Vagina (tissue), 2 donors: ENCODE measurements at places on chromosomes 7 and 10.

DNA sequence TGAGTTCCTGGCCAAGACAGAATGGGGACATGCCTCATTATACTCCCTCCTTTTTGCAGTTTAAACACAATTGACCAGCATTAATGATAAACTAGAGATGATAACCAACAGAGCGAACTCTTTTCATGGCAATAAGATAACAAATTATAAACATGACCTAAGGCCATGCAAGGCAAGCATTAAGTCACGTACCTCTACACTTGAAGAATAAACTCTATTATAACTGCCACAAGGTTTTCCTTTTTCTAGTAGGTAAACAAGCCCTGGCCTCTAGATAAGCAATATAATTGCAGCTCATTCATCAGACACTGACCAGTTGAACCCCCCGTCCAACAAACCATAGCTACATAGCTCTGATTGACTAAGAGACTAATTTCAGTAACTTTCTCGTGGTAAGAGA, 767.0 kb downstream of the GRM8 start:
- H3K4me3 ChIP-seq: no peak overlapping the region
- H3K4me1 ChIP-seq: no peaks in the 10 kb centered on the region
- no peaks in the 10 kb centered on the region for H3K27me3 ChIP-seq
- DNase-seq: no peak
- no peak overlapping the region for H3K27ac ChIP-seq

DNA sequence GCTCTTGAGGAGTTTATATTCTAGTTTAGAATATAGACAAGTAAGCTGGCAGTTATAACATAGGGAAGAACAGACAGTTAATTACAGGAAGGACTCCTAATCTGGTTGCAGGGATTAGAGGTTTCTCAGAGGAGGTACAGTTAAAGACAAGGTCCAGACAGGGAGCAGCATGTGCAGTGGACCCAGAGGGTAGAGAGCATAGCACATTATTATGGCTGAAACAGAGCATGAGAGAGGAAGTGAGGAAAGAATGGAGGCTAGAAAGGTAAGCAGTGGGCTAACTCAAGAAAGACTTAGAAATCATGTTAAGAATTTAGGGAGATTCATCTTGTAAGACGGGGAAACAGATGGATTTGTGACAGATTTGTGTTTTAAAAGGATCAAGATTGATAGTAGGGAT, 9.7 kb downstream of the MIOS start:
- peaks cover 12% of the 10 kb centered on the region for H3K36me3 ChIP-seq
- no peak for DNase-seq
- no peaks in the 10 kb centered on the region for H3K27me3 ChIP-seq

GRCh38 chr7:70353946-70354335, 755.7 kb downstream of the AUTS2 start:
- no peaks in the 10 kb centered on the region for H3K36me3 ChIP-seq
- no peak overlapping the region for H3K4me3 ChIP-seq
- DNase-seq: no peak
- peaks cover 31% of the 10 kb centered on the region for H3K4me1 ChIP-seq
- no peak overlapping the region for H3K27ac ChIP-seq
- H3K27me3 ChIP-seq: no peaks in the 10 kb centered on the region

DNA sequence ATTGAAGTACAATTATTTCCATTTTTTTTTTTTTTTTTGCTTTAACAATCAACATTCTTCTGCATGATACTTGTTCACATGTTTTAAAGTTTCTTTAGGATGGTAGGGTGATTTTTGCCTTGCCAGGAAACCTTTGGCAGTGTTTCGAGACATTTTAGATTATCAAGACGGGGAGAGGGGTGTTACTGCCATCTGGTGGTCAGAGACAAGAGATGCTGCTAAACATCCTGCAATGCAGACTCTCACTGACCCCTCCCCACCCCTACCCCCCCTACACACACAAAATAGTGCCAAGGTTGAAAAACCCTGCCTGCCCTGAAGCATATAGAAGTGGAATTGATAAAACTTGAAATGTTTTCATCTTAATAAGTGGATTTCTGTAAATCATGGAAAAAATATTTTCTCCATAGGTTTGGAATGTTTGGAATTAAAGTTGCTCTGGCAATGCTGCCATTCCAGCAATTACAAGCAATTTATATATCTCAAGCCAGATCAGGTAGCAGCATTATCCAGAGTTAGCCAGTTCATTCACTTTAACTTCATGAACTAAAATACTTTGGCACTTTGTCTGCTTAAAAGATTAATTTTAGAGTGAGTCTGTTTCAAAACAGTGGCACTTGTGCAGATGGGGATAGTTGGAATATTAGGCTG, 62.1 kb downstream of the SDHAF3 start:
- no peak overlapping the region for H3K27ac ChIP-seq
- no peak for DNase-seq
- no peak overlapping the region for H3K4me3 ChIP-seq
- H3K36me3 ChIP-seq: no peaks in the 10 kb centered on the region

DNA sequence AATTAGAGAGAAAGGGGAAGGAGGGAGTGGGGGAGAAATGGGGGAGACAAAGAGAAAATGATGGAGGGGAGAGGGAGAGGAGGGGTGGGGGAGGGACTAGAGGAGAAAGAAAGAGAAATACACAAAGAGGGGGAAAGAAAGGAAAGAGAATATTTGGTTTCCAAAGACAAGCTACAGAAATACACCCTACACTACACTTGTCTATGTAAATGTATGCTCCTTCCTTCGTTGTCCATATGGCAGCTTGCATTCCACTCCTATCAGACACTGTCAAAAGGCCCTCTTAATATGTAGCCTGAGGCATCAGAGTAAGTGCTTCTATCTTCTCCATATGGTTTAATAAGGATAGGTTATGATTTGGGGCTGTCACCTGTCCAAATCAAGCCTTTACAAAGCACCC, 92.8 kb upstream of the FEZF1 start:
- H3K4me1 ChIP-seq: no peaks in the 10 kb centered on the region
- no peaks in the 10 kb centered on the region for H3K36me3 ChIP-seq
- no peak for DNase-seq

DNA sequence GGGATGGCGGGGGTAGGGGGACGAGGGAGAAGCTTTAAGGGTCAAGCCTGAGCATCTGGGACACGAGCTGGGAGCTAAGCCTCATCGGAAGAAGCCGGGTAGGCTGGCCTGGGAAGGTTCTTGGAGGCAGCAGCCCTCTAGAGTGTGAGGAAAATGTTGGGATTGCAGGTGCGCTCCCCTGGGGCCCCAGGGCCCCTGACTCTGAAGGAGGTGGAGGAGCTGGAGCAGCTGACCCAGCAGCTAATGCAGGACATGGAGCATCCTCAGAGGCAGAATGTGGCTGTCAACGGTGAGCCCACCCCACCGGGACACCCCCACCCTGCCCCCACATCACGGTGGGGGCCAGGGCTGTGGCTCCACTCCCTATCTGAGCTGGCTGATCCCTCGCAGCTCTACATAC, 6.9 kb downstream of the ZYX start:
- no peak overlapping the region for H3K4me3 ChIP-seq
- H3K4me1 ChIP-seq: peaks cover 72% of the 10 kb centered on the region
- H3K27ac ChIP-seq: no peak overlapping the region
- H3K27me3 ChIP-seq: no peaks in the 10 kb centered on the region

- peaks cover 67% of the 10 kb centered on the region for H3K4me1 ChIP-seq
- no peak for DNase-seq
- no peak overlapping the region for H3K4me3 ChIP-seq
- peaks cover 7% of the 10 kb centered on the region for H3K36me3 ChIP-seq
These were observed 252.3 kb upstream of the MKLN1 start for GRCh38 chr7:131075406-131075805.

DNA sequence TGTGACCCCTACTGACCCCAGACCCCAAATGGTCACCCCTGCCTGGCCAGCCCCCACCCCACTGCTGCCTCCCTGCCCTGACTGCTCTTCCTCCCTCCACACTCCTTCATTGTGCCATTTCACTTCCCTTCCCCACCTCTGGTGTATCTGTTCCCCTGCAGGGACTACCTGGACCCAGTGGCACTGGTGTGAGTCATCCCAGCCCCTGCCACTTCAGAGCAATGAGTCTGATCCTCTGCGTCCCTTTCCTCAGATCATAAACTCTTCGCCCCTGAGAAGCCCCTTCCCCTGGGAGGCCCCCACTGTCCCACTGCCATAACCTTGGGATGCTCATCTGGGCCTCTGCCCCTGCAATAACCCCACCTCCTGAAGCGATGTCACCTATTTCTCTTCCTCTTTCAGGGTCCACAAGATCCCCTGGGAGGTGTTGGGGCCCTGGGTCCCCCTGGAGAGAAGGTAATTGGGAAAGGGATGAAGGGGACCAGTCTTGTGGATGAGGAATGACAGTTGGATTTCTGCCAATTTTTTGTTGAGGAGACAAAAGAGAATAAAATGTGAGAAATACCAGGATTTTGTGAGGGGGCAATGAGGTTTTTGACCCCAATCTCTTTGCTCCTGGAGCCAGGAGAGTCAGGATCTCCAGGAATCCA, 19.1 kb upstream of the VOPP1 start:
- no peaks in the 10 kb centered on the region for H3K4me1 ChIP-seq
- H3K4me3 ChIP-seq: no peak overlapping the region
- H3K27me3 ChIP-seq: no peaks in the 10 kb centered on the region
- H3K27ac ChIP-seq: no peak overlapping the region

GRCh38 chr7:55411844-55412243, 46.7 kb downstream of the LANCL2 start:
- H3K27me3 ChIP-seq: no peaks in the 10 kb centered on the region
- H3K36me3 ChIP-seq: no peaks in the 10 kb centered on the region
- no peak overlapping the region for H3K27ac ChIP-seq
- no peak for DNase-seq
- no peaks in the 10 kb centered on the region for H3K4me1 ChIP-seq
- H3K4me3 ChIP-seq: no peak overlapping the region

GRCh38 chr10:119536508-119537025, 6.0 kb downstream of the RGS10 start:
- H3K36me3 ChIP-seq: no peaks in the 10 kb centered on the region
- peaks cover 34% of the 10 kb centered on the region for H3K4me1 ChIP-seq
- H3K4me3 ChIP-seq: no peak overlapping the region

DNA sequence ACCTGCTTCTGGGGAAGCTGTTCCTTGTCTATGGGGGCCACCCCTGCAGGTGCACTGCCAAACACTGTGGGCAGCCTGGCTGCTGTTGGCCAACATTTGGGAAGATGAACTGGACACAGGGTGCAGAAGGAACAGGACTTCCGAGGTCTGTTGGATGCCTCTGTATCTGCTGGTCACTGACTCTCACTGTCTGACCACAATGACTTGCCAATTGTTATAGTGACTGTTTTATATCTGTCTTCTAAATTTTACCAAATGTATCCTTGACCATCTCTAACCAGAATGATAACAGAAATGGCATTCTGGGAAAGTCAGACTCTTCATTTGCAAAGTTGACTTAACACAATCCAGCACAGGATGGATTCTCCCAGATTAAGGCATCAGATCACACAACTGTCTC, 214.0 kb upstream of the PRSS58 start:
- no peaks in the 10 kb centered on the region for H3K36me3 ChIP-seq
- no peaks in the 10 kb centered on the region for H3K27me3 ChIP-seq
- H3K4me1 ChIP-seq: no peaks in the 10 kb centered on the region
- no peak overlapping the region for H3K4me3 ChIP-seq
- DNase-seq: no peak
- H3K27ac ChIP-seq: no peak overlapping the region

GRCh38 chr7:137916980-137917645, 70.3 kb upstream of the DGKI start:
- no peak overlapping the region for H3K27ac ChIP-seq
- peaks cover 20% of the 10 kb centered on the region for H3K4me1 ChIP-seq
- DNase-seq: no peak
- no peaks in the 10 kb centered on the region for H3K36me3 ChIP-seq
- H3K4me3 ChIP-seq: no peak overlapping the region
- no peaks in the 10 kb centered on the region for H3K27me3 ChIP-seq

DNA sequence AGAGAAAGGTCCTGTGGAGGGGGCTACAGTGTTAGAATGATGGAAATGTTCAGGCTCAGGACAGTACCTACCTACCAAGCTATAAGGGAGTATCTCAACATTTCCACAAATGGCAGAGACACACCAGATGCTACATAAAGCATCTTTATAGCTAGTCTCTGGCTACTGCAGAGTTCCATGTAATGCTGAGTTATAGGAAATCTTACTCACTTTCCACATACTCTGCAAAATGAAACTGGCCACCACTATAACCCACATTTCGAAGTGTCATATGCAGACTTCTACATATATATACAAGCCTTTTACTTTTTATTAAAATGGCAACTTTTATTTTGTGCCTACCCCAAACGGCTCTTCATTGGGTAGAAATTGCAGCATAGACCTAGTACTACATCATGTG, 85.5 kb downstream of the FAS start:
- no peaks in the 10 kb centered on the region for H3K27me3 ChIP-seq
- H3K27ac ChIP-seq: no peak overlapping the region
- no peak overlapping the region for H3K4me3 ChIP-seq

- no peak for DNase-seq
- no peak overlapping the region for H3K27ac ChIP-seq
- no peaks in the 10 kb centered on the region for H3K27me3 ChIP-seq
These were observed 40.4 kb downstream of the KCTD7 start for GRCh38 chr7:66669088-66669487.

DNA sequence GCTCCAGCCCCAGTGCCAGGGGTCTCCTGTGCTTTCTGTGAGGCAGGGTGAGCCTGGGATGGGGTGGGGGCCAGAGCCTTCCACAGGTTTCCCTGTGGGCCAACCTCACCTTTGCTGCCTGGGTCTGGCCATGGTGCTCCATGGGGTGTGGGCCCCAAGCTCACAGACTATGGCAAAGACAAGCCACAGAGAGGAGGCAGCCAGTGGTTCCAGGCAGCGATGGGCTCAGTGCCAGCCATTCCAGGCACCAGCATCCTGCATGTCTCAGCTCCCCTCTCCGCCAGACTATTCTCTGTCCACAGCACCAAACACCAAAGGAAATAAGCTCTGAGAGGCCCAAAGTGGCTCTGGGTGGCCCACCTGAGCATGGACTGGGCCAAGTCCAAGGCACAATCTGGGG, 133.5 kb downstream of the PTPN20 start:
- no peaks in the 10 kb centered on the region for H3K36me3 ChIP-seq
- H3K27ac ChIP-seq: no peak overlapping the region
- H3K4me3 ChIP-seq: no peak overlapping the region
- DNase-seq: no peak
- H3K4me1 ChIP-seq: peaks cover 9% of the 10 kb centered on the region
- H3K27me3 ChIP-seq: no peaks in the 10 kb centered on the region

- no peaks in the 10 kb centered on the region for H3K27me3 ChIP-seq
- H3K4me1 ChIP-seq: no peaks in the 10 kb centered on the region
- DNase-seq: no peak
These were observed 10.0 kb downstream of the DNAJC1 start for GRCh38 chr10:21993360-21994001.

DNA sequence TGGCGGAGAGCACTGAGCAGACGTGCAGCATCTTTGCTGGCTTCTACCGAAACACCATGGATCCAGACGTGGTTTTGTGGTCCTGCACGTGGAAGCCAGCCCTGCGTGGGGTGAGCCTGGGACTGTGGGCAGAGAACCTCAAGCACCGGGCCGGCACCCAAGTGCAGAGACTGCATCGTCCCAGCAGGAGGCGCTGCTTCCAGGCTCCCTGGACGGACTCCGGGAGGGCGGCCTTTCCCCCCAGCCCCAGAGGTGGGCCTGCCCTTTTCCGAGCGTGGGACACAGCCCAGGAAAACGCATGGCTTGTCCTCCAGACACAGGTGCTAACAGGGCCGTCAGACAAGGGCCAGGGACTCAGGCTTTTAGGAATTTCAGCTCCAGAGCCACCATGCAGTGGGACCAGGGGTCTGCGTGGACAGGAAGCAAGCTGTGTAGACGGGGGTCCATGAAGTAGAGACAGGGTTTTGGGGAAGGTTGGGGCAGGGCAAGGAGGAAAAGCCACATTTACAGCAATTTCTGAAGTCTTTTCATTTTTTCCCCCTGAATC, 303.9 kb downstream of the WDR37 start:
- no peak for DNase-seq
- H3K27ac ChIP-seq: no peak overlapping the region
- no peak overlapping the region for H3K4me3 ChIP-seq
- no peaks in the 10 kb centered on the region for H3K36me3 ChIP-seq
- H3K4me1 ChIP-seq: peaks cover 8% of the 10 kb centered on the region
